ENCODE measurements at places on chromosomes 3 and 15.

GRCh38 chr3:168047190-168047795 is 48.4 kb downstream of the GOLIM4 start:
- DNase-seq: no peak

- no peak for DNase-seq
These were observed 114.8 kb upstream of the THBS1 start for GRCh38 chr15:39465843-39466749.

DNA sequence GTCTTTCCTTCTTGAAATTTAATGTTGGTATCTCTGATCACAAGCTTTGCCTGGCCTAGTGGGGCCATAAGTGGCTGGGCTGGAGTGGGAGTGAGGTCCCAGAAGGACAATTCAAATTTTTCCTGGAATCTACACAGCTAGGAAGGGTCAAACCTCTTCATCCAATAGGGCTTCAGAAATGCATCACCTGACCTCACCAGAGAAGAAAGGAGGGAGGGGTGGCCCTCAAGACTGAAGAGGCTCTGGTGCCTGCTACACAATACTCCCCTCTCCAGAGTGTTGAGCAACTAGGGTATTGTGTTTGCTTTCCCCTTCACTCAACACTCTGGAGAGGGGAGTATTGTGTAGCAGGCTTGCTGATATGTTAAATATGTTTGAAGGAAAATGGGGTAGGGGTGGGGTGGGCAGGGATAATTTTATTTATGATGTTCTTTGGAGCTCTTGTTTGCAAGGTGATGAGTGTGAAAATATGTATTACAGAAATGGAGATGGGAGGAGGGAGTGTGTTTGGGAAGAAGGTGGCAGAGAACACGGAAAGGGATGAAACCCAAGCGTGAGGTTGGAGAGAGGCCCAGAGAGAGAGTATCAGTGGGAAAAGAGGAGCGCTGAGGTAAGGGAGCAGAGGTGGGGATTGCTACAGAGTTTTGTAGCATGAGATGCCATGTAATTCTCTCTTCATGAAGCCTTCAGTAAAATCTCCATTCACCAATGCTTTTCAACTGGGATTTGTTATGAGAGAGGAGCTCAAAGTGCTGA is 5.7 kb upstream of the KLHL24 start:
- DNase-seq: no peak

GRCh38 chr3:60641354-60641753 is 609.9 kb downstream of the FHIT start:
- no peak for DNase-seq

- no peak for DNase-seq
These were observed 37.7 kb downstream of the SLMAP start for GRCh38 chr3:57793737-57794187.

- DNase-seq: no peak
These were observed 52.5 kb upstream of the SUCLG2 start for GRCh38 chr3:67706934-67707333.

GRCh38 chr3:104628185-104628789 is 738.4 kb upstream of the ALCAM start:
- DNase-seq: no peak

DNA sequence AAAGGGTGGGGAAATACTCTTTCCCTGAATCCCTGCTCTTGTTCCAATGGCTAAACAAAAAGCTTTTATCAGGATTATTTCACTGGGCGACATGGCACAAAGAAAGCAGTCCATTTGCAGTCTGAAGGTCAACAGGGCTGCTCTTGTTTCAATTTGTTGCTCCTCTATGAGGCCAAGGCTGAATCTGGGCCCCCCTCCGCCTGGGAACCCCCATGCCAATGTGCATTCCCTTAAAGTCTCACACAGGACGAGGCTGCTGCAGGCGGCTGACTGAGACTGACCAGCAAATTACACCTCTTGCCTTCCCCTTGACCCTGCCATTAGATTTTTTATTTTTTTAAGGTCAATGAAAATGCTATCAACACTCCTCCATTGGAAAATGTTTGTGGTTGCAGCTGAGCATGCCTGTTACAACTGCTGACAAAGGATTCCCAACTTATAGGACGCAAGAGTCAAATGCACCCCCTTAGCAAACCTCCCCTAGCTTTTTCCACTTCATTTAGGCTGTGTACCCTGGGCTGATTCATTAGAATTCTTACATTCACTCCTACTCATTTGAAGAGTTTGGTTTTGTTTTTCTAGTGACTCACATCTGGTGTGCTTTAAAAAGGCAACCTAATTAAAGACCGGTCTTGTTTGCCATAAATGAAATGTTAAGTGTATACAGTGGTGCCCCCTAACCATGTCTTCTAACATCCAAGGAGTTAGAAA is 60.8 kb upstream of the ARHGEF3 start:
- DNase-seq: no peak

DNA sequence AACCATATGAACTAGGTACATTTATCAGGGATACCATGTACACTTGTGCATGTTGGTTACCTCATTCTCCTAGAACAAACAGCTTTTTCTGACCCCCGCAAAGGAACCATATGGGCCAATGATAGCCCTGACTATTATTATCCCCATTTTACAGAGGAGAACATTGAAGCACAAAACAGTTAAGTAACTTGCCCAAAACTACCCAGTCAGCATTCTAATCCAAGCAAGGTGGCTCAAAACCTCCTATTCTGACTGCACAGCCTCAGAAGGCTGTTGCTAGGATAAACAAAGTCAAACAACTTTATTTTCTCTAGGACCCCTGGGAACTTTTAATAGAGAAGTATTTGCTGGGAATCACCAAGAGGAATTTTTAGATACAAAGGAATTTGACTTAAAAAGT is 36.7 kb downstream of the CFAP44 start:
- no peak for DNase-seq

DNA sequence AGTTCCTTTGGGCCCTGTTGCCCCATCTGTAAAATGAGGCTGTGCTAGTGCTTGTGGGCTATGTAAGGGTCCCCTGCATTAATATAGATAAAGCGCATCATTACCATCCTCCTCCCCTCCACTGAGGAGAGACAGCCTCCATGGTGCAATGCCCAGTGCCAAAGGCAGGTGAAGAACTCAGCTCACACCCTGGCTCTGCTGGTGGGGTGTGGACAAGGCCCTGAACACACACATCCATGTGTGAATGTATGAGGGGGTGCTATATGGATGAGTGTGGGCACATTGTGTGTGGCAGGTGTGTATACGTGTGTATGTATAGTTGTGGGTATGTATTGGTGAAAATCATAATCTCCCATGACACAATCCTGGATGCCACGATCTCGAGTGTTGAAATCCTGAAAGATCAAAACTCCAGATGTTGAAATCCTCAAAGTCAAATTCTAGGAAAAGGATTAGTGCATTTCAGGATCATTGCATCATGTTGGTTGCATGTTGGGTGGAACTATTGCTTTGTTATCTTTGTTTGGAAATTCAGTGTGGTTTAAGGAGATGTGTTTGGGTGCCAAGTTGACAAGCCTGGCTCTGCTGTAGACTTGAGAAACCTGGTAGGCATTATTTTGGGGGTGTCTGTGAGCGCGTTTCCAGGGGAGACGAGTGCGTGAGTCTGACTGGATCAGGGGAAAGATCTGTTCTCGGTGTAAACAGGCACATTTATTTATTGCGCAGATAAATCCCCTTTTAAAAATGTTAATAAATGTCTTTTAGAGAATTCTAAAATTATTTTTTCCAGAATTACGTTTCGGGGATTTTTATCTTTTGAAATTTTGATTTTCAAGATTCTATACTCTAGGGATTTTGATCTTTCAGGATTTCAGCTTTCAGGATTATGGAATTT is 42.0 kb upstream of the SEC61A1 start:
- DNase-seq: no peak

Measured in stimulated activated naive CD4-positive, alpha-beta T cell (primary cell).